ENCODE measurements at places on chromosomes 2 and 18.

DNA sequence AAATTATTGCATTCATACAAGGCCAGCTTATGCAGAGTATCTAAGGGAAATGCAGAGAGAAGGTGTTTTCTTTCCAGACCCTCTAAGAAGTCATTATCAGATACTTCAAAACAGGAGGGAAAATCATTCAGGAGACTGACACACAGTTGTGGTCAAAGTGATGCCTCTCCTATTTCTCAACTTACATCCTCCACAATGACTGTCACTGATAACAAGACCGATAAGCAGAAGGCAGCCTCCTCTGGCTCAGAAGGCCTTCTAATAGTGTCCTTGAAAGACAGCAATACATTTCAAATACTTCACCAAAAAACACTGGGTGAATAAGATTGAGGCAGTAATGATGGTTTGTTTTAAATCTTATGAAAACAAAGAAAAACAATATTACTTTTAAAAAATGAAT lies 199.7 kb downstream of the PIEZO2 start:
- no peak for DNase-seq

- DNase-seq, result no peak
These were observed 49.0 kb upstream of the SP3 start for GRCh38 chr2:174014011-174014698.

DNA sequence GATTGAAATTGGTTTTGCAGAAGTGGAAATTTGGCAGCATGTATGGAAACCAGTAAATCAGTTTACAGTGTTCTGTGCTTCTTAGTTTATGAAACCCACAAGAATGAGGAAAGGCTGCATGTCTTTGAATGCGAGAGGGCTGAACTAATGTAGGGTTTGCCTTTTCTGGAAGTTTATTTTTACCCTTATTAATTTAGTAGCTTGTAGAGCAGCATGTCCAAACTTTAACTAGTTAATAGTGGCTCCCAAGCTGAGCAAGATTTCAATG lies 50.4 kb downstream of the LDLRAD4 start:
- DNase-seq, result no peak

DNA sequence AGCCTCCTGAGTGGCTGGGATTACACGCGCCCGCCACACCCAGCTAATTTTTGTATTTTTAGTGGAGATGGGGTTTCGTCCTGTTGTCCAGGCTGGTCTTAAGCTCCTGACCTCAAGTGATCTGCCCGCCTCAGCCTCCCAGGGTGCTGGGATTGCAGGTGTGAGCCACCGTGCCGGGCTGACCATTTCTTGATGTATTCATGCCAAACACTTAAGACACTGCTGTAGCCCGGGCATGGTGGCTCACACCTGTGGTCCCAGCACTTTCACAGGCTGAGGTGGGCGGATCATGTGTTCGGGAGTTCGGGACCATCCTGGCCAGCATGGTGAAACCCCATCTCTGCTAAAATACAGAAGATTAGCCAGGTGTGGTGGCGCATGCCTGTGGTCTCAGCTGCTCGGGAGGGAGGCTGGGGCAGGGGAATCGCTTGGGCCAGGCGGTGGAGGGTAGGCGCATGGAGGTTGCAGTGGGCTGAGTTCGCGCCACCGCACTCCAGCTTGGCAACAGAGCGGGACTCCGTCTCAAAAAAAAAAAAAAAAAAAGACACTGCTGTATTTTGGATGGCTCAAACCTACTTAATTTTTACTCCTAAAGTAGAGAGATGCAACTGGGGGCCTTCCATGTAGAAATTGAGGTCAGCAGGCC lies 140.8 kb downstream of the NUP35 start:
- no peak for DNase-seq

DNA sequence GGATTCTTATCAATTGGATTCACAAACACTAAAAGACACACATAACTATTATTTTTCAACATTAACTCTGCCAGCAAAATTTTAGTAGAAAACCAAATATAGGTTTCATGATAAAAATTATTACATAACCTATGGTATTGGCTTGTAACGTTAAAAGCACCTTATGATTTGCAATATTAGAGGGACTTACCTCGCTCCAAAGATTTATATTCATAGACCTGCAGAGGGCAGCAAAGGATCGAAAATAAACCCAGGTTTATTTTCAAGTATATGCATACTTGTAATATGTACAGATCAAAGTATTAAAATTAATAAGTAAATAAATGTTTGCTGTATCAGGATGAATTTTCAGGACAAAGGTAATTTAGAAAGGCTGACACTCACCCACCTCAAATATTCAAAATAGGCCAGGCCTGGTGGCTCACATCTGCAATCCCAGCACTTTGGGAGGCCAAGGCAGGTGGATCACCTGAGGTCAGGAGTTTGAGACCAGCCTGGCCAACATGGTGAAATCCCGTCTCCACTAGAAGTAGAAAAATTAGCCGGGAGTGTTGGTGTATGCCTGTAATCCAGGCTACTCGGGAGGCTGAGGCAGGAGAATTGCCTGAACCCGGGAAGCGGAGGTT lies 45.3 kb downstream of the LRPPRC start:
- no peak for DNase-seq

- DNase-seq, result no peak
These were observed 213.5 kb downstream of the FSIP2 start for GRCh38 chr2:185952100-185952499.

DNA sequence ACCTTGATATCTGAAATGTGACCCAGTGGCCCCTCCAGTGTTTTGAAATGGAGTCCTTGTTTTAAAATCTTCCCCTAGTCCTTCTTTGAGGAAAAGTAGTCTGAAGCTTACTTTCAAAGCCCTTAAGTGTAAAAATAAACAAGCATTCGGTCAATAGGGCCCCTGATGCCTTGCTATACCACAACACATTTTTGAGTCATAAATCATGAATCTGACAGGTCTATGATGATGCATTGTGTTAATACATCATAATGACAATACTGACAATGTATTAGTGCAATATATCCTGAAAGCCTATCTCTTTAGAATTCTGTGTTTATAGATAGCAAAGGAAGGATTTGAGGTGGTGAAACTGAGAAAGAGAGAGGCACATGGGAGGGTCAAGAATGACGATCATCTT lies 464.2 kb downstream of the MEIS1 start:
- no peak for DNase-seq

- no peak for DNase-seq
These were observed 562.8 kb downstream of the TNS1 start for GRCh38 chr2:217440000-217440399.

DNA sequence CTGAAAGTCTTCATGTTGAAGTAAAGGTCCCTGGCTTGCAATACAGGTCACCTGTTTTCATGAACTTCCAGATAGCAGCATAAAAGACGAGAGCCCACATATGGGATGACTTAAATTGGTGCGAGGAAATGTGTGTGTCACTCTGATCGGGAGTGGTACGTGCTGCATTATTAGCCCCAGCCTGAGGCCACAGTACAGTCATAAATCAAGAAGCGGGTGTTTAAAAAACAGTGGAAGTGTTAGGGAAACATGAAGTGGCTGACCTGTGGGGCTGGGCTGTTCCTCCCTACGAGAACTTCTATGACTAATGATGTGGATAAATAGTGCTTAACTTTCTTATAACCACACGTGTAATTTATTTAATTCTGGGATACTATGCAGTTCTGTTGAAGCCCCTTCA lies 24.4 kb downstream of the RDH14 start:
- DNase-seq, result no peak

DNA sequence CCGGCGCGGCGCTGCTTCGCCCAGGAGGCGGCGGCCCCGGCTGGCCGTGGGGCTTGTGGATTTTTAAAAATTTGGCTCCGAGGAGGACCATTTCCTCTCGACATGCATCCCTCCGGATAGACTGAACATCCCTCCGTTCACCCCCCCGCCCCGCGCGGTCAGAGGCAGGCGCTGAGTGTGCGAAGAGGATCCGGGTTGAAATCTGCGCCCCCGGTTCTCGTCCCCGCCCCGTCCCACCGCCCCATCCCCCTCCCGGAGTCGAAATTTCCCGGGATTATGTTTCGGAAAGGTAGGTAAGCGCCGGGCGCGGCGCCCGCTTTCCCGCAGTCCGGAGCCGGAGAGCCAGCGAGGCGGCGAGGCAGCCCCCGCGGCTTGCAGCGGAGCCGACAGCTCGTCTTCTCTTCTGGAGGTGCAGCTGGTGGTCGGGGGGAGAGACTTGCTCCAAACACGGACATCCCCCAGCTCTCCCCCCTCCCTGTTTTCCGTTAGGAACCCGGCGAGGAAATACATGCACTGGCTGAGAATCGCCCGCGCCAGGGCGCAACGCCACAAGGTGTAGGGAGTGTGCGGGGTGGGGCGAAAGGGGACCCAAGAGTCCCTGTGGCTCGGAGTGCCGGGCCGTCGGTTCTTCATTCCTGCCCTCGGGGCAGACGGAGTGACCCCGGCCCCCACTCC lies at the start of gene PRKCE:
Gene PRKCE (plus strand): TSS at position 261 of the 675 bp plus-strand sequence.
- DNase-seq, result peak; percentile 73

GRCh38 chr2:75523313-75524275 lies 37.1 kb downstream of the EVA1A start:
- DNase-seq, result no peak

- no peak for DNase-seq
These were observed 782.6 kb upstream of the FSHR start for GRCh38 chr2:49936965-49937364.

GRCh38 chr2:136113209-136113971 lies 4.6 kb downstream of the CXCR4 start:
- no peak for DNase-seq

GRCh38 chr2:154623819-154624218 lies 74.7 kb upstream of the KCNJ3 start:
- DNase-seq, result peak; percentile 64

DNA sequence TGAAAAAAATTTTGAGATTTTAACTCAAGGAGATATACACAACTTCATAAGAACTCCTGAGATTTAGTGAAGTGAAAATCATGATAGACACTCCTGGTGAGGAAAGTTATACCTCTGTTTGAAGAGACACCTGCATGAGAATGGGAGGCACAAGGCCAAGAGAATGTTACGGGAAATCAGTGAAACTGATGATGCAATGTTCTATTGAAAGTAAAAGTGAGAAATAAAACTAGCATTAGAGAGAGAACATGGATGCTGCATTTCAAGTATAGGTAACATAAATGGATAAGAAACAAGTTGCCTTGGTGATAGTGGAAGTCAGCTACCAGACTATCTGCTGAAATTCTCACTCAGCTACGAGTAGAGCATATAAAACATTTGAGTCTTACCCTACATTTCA lies 562.1 kb upstream of the FANCL start:
- DNase-seq, result no peak

DNA sequence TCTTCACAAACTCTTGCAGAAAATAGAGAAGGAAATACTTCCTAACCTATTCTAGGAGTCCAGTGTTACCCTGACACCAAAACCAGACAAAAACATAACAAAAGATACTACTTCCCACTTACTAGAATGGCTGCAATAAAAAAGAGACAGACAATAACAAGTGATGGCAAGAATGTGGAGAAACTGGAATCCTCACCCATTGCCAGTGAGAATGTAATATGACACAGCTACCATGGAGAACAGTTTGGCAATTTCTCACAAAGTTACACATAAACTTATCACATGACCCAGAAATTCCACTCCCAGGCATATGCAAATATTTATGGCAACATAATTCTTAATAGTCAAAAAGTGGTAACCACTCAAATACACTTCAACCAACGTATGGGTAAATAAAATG lies 209.8 kb upstream of the CTAGE1 start:
- DNase-seq, result no peak

DNA sequence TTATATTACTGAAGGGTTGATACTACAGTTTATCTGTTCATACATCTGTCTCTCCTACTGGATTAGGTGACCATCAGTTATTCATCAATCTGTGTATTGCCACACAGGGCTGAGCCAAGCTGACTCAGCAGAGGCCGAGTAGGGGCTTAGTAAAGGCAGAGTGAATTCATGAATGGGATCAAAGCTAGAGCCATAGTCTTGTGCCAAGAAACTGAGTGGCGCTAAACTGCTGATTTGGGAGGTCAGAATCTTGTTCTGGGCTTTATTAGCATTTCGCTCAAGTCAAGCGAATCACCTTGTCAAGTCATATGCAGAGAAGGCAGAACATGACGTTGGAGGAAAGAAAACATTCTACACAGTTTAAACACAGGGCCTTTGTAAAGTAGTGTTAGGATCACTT lies 34.1 kb downstream of the SOCS6 start:
- DNase-seq, result no peak

- peak; percentile 28 for DNase-seq
These were observed 562 bp downstream of the CENPA start for GRCh38 chr2:26786207-26787028.

DNA sequence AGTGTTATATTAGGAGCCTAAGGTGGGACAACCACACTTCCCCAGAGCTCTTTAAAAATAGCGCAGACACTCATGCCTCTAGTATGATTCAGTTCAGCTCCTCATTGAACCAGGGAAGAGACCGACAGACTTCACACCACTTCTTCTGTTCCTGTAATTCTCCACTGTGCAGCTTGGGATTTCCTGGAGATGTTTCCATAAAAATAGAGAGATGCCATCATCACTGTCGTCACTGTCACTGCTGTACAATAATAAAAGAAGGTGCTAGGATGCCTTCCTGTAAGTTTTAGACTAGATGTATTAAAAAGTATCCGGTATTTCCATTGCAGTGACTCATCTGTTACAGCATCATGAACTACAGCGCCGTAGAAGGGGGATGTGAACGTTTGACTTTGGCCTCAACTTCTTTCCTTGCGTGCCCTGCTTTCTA lies 110.9 kb downstream of the FAM210A start:
- no peak for DNase-seq

DNA sequence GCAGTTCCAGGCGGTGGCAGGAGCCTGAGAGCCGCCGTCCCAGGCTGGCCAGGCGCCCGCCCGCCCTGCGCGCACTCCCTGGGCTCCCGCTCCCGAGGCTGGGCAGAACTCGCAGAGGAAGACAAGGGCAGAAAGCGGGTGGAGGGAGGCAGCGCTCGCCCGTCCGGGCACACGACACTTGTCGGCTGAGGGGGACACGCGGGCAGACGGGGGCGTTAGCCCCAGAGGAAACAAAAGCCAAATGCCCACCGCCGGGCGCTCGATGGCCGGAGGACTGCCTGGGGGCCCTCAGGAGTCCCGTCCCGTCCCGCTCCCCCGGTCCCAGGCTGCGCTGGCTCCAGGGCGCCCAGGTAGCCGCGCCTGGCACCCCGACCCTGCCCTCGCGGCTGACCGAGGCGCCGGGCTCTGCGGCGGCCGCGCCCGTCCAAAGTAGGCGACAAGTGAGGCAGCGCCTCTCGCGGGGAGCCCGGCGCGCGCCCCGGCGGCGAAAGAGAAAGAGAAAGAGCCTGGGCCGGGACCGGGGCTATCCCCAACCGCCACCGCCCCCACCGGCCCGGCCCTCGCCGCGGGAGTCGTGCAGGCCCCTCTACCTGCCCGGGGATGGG lies 491 bp downstream of the L3MBTL4 start:
- DNase-seq, result peak; percentile 66

- no peak for DNase-seq
These were observed 21.9 kb downstream of the CHMP3 start for GRCh38 chr2:86541334-86541733.

DNA sequence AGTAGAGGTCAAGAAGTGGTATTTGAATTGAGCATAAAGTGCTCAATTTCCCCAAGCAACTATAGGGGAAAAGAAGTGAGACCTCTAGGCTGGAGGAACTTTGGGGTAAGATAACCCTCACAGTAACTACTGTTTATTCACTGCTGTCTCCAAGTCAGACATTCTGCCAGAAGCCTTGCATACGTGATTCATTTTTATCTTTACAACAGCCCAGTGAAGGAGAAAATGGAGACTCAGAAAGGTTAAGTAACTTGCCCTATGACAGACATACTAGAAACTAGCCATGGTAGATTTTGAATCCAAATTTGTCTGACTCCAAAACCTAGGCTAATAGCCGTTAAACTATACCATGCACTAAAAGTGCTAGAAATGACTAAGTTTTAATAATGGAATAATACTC lies 28.4 kb downstream of the DNAJC10 start:
- DNase-seq, result no peak

GRCh38 chr2:231795525-231796327 lies 9.5 kb downstream of the COPS7B start:
- no peak for DNase-seq
